HT1080 (cell line): ENCODE measurements at places on chromosomes 11 and 22. TPM values are rescaled to one million over a fixed set of nuclear protein-coding genes. Genes with fewer than 3 reads are reported as not detected.

GRCh38 chr11:58900479-58901420 lies 38.5 kb upstream of the GLYATL1 start:
- peak; percentile 54 for DNase-seq

DNA sequence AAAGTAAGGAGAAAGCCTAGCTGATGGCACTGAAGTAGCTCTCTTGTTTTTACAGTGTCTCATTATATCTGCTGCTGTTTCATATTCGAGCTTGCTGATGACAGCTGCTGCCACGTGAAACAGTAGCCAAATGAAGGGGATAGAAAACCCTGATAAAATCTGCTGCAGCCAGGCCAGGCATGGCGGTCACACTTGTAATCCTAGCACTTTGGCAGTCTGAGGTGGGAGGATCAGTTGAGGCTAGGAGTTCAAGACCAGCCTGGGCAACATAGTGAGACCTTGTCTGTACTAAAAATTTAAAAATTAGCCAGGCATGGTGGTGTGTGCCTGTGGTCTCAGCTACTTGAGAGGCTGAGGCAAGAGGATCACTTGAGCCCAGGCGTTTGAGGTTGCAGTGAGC lies 13.4 kb downstream of the IFT46 start:
- DNase-seq: no peak

- no peak for DNase-seq
Measured at GRCh38 chr11:28793282-28793738, 685.1 kb downstream of the METTL15 start.

Gene POU2AF2
- not detected in 2 replicates for total RNA-seq

- peak; percentile 100 for DNase-seq
Measured at GRCh38 chr11:62841361-62842170, 2.2 kb upstream of the WDR74 start.

Gene OR52I2
- not detected in 2 replicates for total RNA-seq

Gene MMP13
- 0.47 and 0.63 TPM in 2 replicates for total RNA-seq

GRCh38 chr11:92340839-92341238 lies 116.2 kb downstream of the FAT3 start:
- peak; percentile 21 for DNase-seq

GRCh38 chr11:6531267-6531752 lies 34.2 kb downstream of the DNHD1 start:
- peak; percentile 53 for DNase-seq

DNA sequence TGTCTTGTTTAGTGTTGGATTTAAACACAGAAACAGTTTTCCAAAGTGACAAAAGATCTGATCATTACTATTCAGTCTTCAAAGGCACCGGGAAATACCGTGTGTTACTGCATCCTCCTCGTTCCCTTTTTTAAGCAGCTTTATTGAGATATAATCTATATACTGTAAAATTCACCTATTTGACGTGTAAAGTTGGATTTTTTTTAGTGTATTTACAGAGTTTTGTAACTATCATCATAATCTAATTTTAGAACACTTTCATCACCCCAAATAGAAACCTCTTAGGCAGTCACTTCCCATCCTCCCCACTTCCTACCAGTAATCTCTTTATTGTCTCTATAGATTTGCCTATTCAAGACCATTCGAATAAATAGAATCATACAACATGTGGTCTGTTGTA lies 1.4 kb downstream of the ANO5 start:
- DNase-seq: no peak

GRCh38 chr11:71193431-71193830 lies 58.9 kb downstream of the SHANK2 start:
- no peak for DNase-seq

DNA sequence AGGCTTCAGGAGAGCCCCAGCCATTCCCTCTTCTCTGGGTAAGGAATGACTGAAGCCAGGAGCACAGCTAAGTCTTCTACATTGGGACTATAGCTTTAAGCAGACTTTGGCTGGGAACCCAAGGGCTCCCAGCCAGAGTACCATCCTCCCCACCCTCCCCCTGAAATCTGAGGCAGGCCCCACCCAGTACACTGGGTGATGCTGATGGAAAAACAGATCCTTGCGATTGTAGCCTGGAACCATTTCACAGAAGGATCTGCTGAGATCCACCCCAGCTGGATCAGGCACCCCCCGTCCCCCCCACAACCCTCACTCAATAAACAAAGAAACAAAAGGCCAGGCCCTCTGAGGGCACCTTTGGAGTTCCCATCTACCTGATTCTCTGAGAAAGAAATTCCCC lies 39.8 kb downstream of the IL18BP start:
- no peak for DNase-seq

Gene ZBTB16
- not detected in 2 replicates for total RNA-seq

DNA sequence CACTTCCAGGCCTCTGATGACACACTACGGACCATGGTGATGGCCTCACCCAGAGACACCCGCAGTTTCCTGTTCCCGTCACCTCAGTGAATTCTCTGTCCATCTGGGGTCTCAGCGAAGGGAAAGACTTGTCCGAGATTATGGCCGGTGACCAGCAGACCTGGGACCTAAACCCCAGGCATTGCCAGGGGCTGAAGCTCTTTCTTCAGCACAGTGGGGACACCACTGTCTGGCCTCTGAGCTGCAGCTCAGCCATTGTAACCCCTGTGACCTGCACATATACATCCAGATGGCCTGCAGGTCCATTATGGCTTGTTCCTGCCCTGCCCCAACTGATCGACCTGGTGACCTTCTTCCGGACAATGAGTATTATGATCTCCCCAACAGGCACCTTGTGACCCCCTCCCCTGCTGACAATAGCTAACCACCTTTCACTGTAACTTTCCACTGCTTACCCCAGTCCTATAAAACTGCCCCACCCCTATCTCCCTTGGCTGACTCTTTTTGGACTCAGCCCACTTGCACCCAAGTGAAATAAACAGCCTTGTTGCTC lies 22.3 kb downstream of the CBX7 start:
- no peak for DNase-seq

- peak; percentile 46 for DNase-seq
Measured at GRCh38 chr11:86230921-86231434, 13.6 kb upstream of the EED start.

- DNase-seq: no peak
Measured at GRCh38 chr22:26561756-26562417, 28.0 kb downstream of the TPST2 start.

Gene MPEG1
- not detected in 2 replicates for total RNA-seq

GRCh38 chr22:16810188-16810802 lies 14.9 kb downstream of the XKR3 start:
- DNase-seq: no peak

Gene TMEM184B
- total RNA-seq: 21.5 and 30.3 TPM in 2 replicates

- no peak for DNase-seq
Measured at GRCh38 chr11:2460540-2461252, 15.9 kb downstream of the KCNQ1 start.

- peak; percentile 46 for DNase-seq
Measured at GRCh38 chr11:61532134-61533038, 23.8 kb downstream of the LRRC10B start.

DNA sequence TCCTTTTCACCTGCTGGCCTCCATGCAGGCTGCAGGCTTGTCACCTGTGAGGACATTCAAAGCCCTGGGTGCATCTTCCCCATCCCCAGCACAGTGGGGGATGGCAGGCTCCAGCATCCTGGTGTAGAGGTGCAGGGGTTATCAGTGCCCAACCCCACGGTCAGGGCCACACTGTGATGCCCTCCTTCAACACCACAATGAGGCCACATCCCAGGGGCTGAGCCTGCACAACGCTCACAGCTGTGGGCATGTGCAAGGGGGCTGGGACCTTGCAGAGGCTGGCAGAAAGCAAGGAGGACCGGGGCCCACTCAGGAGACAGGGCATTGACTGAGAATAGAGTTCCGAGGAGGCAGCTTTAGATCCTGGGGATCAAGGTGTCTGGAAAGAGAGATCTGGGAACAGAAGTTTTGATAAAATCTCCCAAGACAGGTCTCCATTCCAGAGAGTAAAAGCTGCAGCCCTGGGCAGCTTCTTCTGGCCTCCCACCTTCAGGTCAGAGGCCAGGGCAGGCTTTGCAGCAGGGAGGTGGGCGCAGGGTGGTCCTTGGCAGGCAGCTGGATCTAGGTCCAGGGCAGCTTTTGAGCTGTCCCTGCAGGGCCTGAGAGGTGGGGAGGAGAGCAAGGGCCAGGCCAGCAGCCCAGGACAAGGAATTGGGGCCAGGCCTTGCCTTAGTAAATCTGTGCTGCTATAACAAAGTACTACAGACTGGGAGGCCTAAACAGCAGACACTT lies 250.8 kb upstream of the B3GAT1 start:
- DNase-seq: no peak

- DNase-seq: no peak
Measured at GRCh38 chr22:27971926-27972325, 52.9 kb upstream of the PITPNB start.

DNA sequence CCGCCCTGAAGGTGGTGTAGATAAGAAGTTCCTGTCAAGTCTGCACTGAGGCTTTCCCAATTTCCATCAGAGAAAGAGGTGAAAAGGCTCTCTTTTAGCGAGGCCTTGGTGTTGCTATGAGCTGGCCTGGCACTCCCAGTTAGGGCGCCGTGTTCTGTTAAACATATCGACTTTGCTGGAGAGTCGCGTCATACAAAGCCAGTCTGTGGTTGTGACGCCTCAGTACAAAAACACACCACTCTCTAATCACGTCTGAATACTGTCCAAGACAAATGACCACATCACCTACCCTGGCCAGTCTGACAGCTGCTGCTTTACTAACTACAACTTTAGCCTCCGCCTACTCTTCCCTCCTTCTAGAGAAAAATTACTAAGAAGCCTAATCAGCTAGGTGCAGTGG lies 8.0 kb upstream of the TOLLIP start:
- no peak for DNase-seq

DNA sequence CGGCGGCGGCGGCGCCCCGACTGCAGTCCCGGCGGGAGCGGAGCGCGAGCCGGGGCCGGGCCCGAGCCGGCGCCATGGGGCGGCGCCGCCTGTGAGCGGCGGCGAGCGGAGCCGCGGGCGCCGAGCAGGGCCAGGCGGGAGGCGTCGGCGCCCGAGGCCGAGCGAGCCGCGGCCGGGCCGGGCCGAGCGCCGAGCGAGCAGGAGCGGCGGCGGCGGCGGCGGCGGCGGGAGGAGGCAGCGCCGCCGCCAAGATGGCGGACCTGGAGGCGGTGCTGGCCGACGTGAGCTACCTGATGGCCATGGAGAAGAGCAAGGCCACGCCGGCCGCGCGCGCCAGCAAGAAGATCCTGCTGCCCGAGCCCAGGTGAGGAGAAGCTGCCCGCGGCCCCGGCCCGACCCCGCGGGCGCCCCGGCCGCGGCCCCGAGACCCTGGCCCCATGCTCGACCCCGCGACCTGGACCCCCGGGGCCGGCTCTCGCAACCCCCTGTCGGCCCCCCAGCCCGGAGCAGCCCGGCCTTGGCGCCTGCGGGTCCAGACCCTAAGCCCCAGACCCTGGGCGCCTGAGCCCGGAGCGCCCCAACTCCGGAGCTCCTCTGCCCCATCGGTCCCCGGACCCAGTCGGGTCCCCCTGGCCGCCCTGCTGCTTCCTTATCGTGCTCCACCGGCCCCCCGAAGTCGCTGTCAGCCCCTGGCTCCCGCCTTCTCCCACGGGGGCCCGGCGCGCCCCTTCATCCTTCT lies at the start of gene GRK2:
Gene GRK2, plus strand, starts transcription at position 25 of the 739 bp plus-strand sequence. Its CDS starts 227 bp downstream, at position 252.
- DNase-seq: no peak

GRCh38 chr22:30875481-30876215 lies 92.9 kb downstream of the MORC2 start:
- no peak for DNase-seq

DNA sequence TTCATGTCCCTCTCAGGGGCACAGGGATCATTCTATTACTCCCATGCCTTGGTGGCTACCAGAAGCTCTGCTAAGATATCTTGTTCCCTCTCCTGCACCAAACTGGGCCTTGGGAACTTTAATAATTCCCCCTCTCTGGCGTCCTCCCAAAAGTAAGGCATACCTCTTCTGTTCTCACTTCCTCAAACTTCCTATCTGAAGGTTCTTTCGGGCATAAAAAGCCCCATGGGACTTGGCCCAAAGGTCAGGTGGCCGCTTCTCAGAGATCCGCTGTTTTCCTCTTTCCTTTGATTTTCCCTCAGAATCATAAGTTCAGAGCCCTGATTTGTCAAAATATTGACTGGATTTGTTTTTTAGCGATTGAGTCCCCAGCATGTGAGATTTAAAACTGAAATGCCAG lies 13.0 kb downstream of the POLD3 start:
- DNase-seq: no peak

DNA sequence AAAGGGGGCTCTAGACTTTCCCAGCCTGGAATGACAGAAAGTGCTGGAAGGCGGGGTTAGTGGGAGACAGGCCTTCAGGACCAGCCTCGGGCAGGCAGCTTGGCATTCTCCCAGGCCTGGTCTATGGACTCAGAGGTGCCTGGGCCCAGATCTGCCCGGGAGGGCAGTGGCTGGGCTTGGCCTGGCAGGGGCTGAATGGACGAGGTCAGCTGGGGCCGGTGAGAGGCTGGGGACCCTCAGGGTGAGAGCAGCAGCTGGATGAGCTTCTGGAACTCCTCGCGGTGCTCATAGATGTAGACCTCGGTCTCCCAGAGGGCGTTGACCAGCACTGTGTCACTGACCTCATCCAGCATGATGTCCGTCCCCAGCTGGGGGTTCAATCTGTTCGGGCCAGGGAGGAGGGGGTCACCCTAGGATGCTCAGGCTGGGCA lies 1.5 kb upstream of the BAIAP2L2 start:
- DNase-seq: no peak

Gene SLC6A5
- not detected in 2 replicates for total RNA-seq

DNA sequence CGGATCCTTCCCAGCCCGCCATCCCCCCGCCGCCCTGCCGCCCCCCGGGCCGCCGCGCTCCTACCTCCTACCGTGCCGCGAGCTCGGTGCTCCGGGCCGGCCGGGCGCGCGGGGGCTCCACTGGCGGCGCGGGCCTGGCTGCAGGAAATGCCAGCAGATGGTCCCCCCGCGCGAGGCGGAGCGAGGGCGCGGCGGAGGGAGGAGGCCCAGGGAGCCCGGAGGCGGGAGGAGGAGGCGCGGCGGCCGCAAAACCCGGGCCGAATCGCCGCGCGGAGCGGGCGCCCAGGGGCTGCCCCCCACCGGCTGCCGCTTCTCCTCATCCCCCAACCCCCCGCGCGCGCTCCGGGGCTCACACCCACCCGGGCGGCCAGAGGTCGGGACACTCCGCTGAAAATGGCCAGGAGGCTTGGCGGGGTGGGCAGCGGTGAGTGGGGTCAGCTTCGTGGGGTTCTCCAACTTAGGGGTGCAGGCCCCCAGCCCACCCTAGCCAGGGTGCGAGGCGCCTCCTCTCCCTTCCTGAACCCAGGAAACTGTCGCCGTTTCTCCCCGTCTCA lies at the start of gene OSBPL5:
Gene OSBPL5, minus strand, starts transcription at position 159 of the 554 bp plus-strand sequence. CDS start 36,162 bp downstream, outside the sequence.
- peak; percentile 42 for DNase-seq
